ENCODE measurements at places on chromosomes 12 and 14.
A peak's percentile ranks its signal among the peaks of the same experiment; 100 is the strongest.

DNA sequence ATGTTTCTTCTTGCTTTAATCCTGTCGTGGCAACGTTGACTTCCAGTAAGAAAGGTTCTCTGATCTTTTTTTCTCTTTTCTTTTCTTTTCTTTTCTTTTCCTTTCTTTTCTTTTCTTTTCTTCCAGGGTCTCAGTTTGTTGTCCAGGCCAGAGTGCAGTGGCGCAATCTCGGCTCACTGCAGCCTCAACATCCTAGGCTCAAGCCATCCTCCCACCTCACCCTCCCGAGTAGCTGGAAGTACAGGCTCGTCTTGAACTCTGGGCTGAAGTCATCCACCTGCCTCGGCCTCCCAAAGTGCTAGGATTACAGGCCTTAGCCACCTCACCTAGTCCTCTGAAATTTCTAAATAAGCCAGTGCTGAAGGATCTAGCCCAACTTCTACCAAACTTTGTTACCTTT lies 1.3 kb upstream of the MAP3K9 start:
- DNase-seq: no peak

DNA sequence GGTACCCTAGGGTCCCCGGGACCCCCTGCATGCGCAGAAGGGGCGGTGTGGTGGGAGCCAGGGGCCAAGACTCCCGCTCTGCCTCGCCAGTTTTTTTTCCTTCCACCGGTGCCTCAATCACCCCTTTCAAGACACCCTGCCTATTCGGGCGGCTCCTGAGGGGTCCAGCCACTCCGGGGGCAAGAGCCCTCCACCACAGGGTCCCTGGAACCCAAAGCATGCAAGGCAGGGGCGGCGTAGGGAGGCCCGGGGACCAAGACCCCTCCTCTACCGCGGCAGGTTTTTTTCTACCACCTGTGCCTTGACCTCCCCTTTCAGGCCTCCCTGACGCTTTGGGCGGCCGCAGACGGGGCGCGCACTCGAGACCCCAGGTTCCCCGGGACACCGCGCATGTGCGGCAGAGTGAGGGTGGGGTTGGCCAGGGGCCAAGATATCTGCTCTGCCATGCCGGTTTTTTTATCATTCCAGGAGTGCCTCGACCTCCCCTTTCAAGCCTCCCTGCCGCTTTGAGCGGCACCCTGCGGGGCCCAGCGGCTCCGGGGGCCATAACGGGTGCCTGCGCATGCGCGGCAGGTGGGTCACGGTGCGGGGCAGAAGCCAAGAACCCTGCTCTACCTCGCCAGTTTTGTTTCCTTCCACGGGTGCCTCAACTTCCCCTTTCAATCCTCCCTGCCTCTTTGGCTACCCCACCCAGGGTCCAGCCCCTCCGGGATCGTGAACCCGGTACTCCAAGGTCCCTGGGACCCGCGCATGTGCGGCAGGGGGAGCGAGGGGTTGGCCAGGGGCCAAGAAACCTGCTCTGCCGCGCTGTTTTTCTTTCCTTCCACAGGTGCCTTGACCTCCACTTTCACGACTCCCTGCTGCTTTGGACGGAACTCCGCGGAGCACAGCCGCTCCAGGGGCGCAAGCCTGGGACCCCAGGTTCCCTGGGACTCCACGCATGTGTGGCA lies 328.1 kb downstream of the ALG10 start:
- DNase-seq: no peak

DNA sequence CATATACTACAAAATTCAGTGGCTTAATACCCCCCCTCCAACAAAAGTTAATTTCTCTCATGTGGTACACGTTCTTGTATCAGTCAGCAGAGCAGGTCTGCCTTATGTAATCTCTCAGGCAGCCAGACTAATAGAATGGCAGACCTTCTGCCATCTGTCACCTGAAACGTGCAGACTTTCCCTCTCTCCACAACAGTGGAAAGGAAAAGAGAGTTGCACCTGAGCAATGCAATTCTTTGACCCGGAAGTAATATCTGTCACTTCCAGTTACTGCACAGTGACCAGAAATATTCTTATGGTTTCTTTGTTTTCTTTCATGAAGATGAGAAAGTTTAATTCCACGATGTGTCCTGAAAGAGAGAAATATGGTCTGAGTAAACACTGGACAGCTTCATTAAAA lies 14.4 kb downstream of the KERA start:
- DNase-seq: no peak

DNA sequence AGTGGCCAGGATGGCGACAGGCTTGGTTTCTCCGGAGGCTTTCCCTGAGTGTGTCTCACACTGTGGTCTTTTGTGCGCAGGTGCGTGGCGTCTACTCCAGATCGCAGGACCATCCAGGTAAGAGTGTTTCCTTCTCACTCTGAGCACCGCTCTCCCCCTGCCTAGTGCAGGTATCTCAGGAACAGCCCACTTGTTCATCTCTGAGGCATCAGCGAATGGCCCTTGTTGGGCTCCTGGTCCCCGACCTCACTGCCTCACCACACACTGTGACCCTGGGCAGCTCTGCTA lies 781 bp downstream of the ADGRD1 start:
- DNase-seq: no peak

- DNase-seq: no peak
Observed at GRCh38 chr14:33045760-33046159, 107.1 kb downstream of the NPAS3 start.

DNA sequence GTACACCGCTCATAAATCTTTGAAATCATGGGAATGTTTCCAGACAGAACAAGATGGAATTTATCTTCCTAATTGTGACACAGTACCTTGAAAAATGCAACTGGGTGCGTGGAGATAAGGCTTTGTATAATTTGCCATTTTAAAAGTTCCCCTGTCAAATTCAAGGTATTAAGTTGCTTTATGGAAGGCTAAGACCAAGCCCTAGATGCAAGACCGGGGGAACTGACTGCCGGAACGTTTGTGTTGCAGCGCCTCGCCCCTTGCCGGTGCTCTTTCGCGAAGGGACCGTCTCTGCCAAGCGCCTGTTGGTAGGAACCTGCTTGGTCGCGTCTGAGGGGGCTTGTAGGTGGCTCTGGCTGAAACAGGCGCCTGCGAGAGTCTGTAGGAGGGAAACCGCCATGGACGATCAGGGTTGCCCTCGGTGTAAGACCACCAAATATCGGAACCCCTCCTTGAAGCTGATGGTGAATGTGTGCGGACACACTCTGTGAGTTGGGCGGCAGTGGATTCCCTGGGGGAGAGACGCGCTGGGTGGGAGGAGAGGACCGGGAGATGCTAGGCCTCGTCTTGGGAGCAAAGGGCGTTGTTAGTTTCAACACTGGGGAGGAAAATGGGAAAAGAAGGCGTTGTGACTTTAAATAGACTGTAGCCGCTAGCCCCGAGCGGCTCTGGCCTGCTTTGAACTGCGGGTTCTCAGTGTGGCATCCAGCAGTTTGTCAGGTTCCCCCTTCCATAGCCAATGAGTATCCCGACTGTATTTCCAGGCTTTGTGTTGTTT lies at the start of gene MNAT1:
Gene MNAT1 (plus strand): TSS at position 297 of the 778 bp plus-strand sequence. CDS start 102 bp downstream, at position 399.
- DNase-seq: peak; percentile 46

- DNase-seq: no peak
Observed at GRCh38 chr14:34423445-34423844, 38.6 kb downstream of the SPTSSA start.

- DNase-seq: no peak
Observed at GRCh38 chr12:127393465-127393864, 873.5 kb upstream of the TMEM132C start.

- no peak for DNase-seq
Observed at GRCh38 chr14:36451310-36452065, 68.5 kb downstream of the NKX2-1 start.

GRCh38 chr12:91604897-91605296 lies 422.3 kb upstream of the DCN start:
- DNase-seq: no peak

DNA sequence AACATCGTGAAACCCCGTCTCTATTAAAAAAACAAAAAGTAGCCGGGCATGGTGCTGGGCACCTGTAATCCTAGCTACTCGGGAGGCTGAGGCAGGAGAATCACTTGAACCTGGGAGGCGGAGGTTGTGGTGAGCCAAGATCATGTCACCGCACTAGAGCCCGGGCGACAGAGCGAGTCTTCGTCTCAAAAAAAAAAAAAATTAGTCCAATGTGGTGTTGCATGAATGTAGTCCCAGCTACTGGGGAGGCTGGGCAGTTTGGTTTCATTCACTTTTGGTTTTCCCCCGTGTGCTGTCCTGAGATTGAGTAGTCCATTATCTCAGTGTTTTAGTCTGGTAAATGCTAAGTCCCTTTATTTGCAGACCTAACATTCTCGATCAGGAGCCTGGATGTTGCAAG lies 19.5 kb downstream of the RPS29 start:
- no peak for DNase-seq

DNA sequence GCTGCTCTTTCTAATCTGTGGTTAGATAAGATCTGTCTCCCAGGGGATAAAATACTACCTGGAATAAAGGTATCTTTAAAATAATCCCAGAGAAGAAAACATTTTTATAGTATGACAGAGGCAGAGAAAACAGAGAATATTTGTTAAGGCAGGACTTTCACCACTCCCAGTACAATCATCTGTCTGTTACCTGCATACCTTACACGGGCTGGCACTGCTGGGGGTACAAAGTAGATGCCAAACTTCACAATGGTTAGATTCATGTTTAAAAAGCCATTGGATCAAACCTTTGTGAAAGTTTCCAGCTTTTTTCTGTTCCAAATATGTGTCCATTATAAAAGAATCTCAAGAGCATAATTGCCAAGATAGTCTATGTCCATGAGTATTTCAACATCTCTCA lies 273.6 kb upstream of the BTG1 start:
- DNase-seq: no peak

- no peak for DNase-seq
Observed at GRCh38 chr12:120933786-120934185, 29.6 kb upstream of the SPPL3 start.

DNA sequence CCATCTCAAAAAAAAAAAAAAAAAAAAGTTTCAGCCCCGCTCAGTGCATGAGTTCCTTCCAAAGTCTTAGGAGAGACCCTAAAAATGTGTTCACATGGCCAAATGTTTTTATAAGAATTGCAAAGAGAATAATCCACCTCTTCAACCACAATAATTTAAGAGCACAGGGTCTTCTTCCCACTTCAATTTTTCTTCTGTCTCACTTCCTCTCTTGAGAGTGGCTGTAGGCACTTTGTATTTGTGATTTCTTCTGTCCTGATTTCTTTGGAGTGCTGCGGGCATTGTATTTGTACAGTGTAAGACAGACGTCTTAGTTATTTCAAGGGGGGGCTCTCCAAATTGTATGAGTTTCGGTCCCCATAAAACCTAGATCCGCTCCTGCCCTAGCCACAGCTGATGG lies 58.3 kb downstream of the C12orf56 start:
- DNase-seq: no peak

DNA sequence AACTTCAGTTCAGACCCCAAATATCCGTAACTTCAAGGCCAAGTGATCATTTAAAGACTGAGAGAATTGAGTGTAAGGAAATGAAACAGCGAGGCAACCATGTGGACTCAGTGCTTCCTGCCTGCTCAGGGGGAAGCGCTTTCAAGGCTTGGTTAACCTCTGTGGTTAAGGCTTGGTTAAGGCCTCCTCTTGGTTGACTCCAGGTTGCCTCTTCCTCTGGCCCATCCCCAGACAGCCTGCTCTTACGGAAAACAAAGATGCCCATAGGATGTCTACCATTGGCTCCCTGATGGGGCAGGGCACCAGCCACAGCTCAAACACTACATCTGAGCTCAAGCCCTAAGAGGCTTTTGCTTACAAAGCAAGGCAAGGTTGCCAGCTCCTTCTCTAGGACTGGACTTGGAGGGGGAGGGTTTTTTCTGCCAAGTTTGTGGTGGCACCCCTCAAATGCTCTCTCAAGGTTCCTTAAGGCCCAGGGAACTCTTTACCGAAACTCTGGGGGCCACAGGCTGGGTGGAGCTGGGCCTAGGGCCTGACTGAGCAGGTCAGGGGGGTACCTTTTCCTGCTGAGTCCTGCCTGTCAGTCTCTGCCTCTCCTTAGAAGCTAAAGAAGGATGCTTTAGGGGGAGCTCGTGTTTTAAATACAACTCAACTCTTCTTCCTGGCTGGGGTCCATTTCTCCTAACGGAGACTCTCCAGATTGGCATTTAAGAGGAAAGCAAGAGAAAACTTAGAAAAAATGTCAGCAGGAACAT lies 13.7 kb downstream of the COL2A1 start:
- DNase-seq: no peak

GRCh38 chr12:23729359-23729758 lies 220.1 kb downstream of the SOX5 start:
- DNase-seq: no peak

- no peak for DNase-seq
Observed at GRCh38 chr12:131460520-131460919, 250.4 kb upstream of the SFSWAP start.

GRCh38 chr12:33251548-33251947 lies 188.1 kb downstream of the SYT10 start:
- DNase-seq: no peak

DNA sequence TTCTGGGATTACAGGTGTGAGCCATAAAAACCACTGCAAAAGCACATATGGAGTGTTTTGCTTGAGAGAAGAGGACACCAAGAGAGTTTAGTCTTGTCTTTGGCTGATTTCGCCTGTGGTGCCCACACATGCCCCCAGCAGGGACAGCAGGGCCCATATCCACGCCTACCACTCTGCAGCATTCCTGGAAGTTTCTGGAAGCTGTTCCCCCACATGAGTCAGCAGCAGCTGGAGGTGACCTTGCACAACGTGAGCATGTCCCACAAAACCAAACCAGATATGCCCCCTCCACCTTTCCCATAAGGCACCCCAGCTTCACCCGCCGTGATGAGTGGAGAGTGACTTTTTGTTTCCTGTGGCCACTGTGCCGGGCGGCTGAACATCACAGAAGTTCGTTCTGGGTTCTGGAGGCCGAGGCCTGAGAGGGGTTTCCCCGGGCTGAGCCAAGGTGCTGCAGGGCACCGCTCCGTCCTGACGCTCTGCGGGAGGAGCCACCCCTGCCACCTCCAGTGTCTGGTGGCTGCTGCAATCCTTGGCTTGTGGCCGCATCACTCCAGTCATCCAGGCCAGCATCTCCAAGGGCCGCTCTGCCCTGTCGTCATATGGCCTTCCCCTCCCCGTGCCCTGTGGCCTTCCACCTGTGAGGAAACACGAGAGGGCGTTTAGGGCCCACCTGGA lies 4.7 kb downstream of the ASPG start:
- no peak for DNase-seq

DNA sequence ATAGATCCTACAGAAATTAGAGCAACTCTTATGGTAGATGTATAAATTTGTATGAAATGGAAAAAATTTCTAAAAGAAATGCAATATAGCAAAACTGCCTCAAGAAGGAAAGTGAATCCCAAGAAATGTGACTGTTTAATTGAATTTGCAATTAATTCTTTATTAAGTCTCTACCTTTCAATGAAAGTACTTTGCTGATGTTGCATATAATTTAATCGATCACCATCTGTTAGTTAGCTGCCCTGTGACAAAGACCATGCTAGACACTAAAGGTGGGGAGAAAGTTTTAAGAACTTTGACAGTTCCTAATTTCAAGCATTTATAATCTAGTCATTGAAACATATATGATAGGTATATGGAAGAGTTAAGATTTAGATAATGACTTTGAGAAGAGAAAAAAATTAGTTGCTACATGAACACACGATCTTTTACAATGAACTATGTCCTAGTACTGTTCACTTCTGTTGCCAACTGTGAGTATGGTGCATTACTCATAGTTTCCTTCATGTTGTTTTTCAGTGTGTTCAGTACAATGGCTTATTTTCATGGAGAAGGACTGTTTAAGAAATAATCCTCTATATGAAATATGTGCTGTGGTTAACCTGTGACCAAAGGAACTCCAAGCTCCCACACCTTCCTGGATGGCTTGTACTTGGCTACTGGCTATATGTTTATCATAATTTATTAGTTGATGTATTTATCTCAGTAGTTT lies 128.4 kb downstream of the METTL25 start:
- no peak for DNase-seq

- no peak for DNase-seq
Observed at GRCh38 chr12:1590221-1590979, 4.0 kb downstream of the FBXL14 start.

- no peak for DNase-seq
Observed at GRCh38 chr12:3152892-3153291, 75.7 kb downstream of the TSPAN9 start.

Data from stimulated activated CD8-positive, alpha-beta memory T cell treated with anti-CD3 and anti-CD28 coated beads, Interleukin-2, amount 100 ng/mL, for 1 hour (primary cell).